ENCODE measurements at places on chromosomes 7 and 10. TPM values are rescaled to one million over a fixed set of nuclear protein-coding genes. Genes with fewer than 3 reads are reported as not detected.

DNA sequence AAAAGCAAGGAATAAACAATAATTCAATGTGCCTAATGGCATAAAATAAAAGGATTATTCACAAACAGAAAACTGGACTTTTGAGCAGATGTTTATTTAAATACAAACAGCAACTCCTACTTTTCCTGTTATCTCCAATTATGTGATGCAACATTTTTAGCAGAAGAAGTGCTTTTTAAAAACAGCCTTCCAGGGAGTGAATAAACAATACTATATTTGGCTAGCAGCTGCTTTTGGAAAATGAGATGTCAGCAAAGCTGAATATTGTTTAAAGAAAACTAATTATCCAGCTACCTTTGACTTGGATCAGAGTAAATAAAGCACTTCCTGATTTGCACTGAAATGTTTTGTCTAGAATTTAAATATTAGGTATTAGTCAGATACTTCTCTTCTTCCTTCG, 23.2 kb downstream of the CDK1 start:
- DNase-seq = peak; percentile 33

The SVIL gene
- total RNA-seq = 62.6 TPM

DNA sequence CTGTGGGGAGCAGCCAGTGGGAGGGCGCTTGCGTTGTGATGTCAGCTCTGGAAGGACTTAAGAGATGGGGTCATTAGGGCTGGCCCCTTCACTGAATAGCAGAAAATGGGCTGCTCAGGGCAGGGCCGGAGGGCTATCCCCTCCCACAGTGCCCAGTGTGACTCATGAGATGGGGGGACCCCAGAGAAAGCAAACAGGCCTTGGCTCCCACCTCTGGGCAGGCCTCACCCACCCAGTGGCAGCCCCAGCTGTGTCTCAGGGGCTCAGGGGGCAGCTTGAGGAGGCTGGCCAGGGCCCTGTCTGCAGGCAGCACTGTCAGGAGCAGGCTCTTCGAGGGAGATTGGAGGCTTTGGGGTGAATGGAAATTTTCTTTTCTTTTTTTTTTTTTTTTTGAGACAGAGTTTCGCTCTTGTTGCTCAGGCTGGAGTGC, 168.3 kb downstream of the SLIT1 start:
- no peak for DNase-seq

GRCh38 chr10:77965294-77965693, 38.7 kb upstream of the DLG5 start:
- no peak for DNase-seq

GRCh38 chr10:130339091-130339490, 202.9 kb downstream of the GLRX3 start:
- no peak for DNase-seq

The MRPL43 gene
- 51.2 TPM for total RNA-seq

Measured in dermis microvascular lymphatic vessel endothelial cell (primary cell).